ENCODE measurements at places on chromosomes 6 and 20.

DNA sequence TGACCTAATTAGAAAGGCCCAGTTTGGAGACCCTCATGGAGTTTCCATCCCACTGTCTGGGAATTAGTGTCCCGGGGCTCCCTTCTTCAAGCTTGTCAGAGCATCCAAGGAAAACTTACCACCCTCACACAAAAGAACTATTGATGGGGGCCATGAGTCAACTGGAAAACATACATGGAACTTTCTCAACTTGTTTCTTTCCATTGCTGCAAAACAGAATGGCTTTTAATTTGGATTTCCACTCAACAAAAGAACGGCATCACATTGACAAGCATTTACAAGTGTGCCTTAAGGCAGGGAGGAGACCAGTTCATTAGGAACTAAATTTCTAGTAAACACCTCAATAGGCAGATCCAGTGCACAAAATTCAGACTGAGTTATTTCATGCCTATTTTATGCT, 289.1 kb upstream of the PREP start:
- DNase-seq, result no peak

DNA sequence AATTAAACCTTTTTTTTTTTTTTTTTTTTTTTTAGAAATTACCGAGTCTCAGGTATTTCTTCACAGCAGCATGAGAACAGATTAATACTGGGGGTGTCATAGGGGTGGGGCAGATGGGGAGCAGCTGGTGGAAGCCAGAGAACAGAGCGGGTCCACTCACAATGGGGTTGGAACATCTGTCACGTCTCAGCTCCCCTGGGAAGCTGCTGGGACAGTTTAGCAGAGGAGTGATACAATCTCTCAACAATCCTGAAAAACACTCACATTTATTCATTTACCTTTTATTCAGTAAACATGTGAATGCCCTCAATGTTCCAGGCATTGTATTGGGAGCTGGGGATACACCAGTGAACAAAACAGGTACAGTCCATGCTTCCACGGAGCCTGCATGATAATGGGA, 162.2 kb downstream of the SMOC2 start:
- DNase-seq, result no peak

- no peak for DNase-seq
Measured at GRCh38 chr6:19873031-19873430, 35.9 kb downstream of the ID4 start.

GRCh38 chr6:25558155-25558817, 93.7 kb upstream of the SCGN start:
- no peak for DNase-seq

DNA sequence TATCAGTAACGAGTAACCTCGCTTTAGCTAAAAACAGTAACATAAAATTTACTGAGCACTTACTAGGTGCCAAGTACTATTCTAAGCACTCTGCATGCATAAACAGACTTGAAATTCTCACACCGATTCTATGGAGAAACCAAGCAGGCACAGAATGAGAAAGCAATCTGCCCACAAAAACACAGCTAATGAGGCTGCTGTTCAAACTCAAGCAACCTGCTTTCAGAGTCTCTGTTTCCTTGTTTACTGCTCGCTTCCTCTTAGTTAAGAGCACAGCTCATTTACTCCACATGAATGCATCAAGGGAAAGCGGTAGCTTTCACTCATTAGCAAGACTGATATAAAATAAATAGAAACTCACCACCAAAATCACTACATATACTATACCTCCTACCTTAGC, 37.4 kb downstream of the PRKN start:
- no peak for DNase-seq

DNA sequence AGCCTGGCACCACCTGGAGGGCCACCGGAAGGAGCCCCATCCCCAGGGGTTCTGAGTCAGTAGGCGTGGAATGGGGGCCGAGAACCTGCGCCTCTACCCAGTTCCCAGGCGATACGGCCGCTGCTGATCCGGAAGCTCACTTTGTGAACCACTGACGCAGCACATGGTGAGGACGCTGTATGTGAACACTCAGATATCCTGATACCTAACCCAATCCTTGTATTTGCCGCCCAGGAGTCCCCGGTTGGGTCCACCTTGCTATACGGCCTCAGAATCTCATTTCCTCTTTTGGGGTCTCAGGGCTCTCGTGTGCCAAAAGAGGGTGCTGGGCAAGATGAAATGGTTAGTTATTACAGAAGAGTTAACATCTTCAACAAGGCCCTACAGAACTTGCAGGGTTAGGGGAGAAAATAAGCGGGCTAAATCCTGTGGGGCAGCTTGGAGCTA, 604 bp upstream of the RAB5IF start:
- DNase-seq, result peak; percentile 39

- no peak for DNase-seq
Measured at GRCh38 chr20:57662456-57663240, 42.4 kb upstream of the ZBP1 start.

DNA sequence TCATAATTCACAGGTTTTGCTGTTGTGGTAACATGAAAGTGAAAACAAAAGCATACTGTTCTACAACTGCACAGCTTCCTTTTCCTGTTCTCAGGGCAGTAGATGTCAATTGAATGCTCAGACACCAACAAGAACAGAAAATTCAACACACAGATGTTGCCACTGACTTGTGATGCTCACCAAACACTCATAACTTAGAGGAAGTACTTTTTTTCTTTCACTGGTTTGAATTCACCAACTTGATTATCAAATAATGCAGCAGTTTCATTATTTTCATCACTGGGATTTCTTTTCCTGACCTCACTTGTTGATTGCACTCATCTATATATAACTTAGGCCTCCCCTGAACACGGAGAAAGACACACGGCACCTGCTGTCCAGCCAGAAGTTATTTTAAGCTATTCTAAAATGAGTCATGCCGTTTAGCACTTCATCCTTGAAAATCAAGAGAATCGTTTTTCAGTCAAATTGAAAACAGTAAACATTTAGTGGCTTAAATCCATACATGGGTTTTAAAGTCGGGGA, 949 bp downstream of the TXLNB start:
- no peak for DNase-seq

DNA sequence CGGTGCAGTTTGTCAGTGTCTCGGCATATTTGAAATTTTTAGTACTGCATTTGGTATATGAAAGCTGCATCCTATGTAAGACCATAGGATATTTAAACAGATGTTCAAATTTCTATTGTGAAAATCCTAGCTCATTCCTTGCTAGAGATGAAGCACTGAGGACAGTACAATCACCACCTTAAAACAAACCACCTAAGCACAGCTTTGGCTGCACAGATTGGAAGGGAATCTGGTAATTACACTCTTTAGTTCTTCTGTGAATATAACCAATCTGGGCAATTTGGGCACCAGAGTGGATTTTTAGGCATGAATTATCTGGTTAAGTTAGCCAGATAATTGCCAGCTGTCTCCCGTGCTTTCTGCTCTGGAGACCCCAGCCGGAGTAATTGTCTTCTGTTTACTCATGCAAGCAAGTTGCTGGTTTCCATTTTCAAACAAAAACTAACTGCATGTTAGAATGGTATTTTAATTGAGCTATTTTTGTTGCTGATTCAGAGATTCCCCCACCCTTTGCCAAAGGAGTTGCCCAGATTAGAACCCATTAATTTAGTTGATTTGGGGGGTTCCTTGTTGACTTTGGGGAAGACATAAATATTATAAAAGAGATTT, 36.9 kb downstream of the E2F3 start:
- DNase-seq, result no peak

GRCh38 chr20:64222291-64222735, 33.2 kb upstream of the PCMTD2 start:
- DNase-seq, result no peak

- no peak for DNase-seq
Measured at GRCh38 chr6:76886900-76887299, 576.4 kb downstream of the HTR1B start.

DNA sequence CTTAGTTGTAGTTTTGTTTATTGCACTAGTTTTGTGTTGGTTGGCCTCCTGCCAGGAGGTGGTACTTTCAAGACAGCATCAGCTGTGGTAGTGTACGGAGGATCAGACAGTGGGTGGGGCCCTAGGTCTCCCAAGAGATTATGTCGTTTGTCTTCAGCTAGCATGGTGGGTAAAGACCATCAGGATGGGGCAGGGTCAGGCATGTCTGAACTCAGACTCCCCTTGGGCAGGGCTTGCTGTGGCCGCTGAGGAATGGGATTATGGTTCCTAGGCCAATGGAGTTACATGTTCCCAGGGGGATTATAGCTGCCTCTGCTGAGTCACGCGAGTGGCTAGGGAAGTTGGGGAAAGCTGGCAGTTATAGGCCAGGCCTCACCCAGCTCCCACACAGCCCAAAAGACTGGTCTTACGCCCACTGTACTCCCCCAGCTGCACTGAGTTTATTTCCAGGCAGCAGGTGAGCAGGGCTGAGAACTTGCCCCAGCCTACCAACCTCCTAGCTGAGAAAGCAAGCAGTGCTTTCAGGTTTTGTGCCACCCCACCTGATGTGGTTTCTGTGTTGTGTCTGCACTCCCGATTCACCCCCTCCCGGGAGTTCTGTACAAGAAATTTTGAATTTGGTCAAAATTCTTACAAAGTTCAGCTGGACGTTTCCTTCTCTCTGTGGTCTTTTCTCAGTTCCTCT, 24.7 kb downstream of the ZSCAN31 start:
- no peak for DNase-seq

- no peak for DNase-seq
Measured at GRCh38 chr6:25960734-25961133, 1.9 kb upstream of the TRIM38 start.

DNA sequence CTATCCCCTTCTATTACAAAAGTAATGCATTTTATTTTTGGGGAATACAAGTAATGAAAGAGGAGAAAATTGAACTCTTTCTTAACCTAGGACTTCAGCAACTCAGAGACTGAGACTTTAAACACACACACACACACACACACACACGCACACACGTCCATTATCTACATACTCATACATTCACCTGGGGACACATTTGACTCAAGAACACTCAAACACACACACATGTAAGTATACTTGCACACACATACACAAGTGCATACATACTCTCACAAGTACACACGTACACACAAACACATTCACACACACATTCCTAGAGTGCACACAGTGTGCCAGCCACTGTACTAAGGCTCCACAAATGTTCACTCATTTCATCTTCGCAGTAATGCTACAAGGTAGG, 2.1 kb upstream of the R3HDML start:
- no peak for DNase-seq

GRCh38 chr6:157223511-157223910, 99.8 kb downstream of the TMEM242 start:
- DNase-seq, result no peak

GRCh38 chr6:150567823-150568383, 31.8 kb upstream of the PLEKHG1 start:
- DNase-seq, result no peak

DNA sequence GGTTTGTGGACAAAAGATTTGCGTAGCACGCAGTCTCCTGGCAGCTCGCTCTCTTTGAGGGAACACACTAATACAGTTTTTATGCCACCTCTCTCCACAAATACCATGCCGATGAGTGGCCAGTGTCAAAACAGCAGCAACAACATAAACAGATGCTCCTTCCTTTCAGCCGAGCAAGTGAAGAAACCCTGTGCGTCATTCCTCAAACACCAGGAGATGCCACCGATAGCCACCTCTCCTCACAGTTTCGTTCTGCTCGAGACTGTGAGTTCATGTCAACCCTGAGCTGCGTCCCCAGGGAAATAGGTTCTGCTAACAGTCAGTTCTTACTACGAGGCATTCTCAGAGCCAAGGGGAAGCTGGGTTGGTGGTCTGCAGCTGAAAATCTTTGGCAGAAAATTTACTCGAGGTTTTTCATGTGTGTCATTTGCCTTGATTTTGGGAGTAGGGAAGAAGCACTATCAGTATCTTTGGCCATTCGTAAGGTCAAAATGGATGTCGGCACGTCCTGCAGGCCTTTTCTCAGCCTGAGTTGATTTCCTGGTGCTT, 59.9 kb downstream of the EYA2 start:
- no peak for DNase-seq

DNA sequence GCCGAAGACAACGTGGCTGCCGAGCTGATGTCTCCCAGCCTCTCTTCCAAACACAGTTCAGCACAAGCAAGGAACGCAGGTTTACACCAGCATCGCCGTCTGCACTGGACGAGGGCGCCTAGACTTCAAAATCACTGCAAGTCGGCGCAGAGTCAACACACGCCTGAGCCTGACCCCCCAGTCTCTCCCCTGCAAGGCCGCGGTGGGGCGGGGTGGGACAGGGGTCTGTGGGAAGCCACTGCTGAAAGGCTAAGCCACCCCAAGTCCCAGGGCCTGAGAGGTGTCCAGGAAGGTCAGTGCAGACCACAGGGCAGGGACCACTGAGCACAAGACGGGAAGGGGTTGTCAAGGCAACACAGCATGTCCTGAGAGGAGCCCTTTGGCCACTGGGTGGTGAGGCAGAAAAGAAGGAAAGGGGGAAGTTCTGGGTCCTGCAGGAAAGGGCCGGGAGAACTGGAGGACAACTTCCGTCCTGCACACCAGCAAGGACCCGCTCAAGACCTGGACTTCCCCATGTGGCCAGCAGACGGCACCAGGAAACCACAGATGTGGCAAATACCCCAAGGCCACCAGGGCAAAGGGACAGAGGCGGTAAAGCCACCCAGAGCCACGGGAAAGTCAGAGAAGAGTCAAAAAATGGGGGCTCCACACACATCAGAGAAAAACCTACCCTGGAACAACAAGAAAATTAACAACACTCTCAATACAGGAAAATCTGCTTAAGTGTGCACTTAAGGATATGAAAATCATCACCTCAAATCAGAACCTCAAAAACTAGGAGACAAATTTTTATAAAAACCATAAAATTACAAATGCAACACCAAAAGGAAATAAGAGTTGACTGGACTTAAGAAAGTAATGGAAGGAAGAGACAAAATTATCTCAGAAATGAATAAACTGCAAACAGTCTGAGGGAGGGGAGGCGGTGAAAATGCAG, 84.8 kb downstream of the TAF4 start:
- DNase-seq, result no peak

GRCh38 chr6:49038294-49038822, 424.7 kb downstream of the MMUT start:
- DNase-seq, result no peak

DNA sequence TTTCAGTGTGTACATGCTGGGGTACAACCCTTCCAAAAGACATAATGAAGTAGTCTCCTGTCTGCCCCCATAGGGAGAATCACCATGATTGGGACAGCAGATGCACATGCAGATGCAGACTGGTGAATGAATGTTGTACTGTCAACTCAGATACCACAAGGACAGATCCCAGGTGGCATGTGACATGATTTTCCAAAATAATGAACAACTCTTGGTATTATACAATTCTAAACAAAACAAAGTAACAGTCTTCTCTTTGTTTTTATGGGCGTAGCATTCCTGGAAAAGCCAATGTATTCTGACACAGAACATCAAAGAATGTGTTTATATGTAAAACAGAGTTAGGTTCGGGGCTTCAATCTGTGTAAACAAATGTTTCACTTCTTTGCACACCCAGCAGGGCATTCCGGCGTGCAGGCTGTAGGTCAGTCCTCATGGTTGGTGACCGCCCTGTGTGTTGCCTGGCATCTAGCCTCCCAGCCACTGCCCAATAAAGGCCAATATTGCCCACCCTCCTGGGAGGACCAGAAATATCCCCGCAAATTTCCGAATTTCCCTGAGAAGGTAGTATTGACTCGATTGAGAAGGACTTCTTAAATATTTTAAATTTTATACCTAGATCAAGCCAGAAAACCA, 127.7 kb downstream of the KLHL32 start:
- no peak for DNase-seq
